CMK (cell line): ENCODE measurements at places on chromosomes 11 and 22.

DNA sequence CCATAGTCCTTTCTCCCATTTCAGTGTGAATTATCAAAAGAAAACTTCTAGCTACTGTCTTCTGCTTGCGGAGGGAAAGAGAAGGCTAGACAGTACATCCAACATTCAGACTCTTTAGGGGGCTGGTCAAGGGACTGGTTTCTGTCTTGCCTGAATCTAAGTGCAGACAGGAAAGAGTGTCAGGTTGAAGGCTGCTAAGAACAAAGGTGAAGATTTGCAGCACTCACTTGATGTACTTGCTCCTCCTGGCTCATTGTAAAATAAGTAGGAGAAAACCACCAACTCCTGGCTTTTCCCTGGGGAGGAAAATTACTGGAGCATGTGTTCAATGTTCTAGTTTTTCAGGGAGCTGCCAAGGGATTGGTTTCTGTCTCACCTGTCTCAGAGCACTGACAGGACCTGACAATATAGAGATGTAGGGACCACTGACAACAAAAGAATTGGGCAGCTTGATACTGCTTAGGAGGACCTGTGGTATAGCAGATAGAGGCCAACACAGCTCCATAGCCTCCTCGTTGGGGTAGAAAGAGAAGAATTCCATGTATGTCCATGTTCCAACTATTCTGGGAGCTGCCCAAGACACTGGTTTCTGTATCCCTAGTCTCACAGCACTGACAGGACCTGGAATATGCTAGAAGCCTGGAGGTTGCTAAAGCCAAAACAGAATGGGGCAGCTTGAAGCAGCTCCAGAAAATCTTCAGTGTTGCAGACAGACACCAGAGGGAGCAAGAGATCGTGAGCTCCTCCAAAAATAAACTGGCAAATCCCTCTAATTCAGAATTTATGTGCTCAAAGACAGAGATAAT is 39.7 kb upstream of the MMP12 start:
- DNase-seq: no peak

DNA sequence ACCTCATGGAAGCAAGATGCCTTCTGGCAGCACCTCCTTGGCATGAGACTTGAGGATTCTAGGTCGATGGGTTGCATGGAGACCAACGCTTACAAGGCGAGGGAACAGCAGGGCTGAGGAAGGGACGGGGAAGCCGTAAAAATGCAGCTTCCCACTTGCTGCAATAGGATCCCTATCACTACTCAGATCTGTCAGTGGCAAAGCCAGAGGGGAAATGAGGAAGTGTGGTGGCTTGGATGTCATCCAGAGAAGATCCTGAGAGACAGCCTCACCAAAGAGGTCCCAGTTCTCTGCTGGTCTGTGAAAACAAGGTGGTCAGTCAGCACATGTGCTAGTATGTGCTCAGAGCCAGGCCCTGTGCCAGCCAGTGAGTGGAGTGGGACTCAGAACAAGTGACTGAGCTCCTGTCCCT is 22.2 kb downstream of the CYB5R2 start:
- DNase-seq: peak; percentile 29

GRCh38 chr22:49394116-49394785 is 433.4 kb downstream of the BRD1 start:
- DNase-seq: no peak

DNA sequence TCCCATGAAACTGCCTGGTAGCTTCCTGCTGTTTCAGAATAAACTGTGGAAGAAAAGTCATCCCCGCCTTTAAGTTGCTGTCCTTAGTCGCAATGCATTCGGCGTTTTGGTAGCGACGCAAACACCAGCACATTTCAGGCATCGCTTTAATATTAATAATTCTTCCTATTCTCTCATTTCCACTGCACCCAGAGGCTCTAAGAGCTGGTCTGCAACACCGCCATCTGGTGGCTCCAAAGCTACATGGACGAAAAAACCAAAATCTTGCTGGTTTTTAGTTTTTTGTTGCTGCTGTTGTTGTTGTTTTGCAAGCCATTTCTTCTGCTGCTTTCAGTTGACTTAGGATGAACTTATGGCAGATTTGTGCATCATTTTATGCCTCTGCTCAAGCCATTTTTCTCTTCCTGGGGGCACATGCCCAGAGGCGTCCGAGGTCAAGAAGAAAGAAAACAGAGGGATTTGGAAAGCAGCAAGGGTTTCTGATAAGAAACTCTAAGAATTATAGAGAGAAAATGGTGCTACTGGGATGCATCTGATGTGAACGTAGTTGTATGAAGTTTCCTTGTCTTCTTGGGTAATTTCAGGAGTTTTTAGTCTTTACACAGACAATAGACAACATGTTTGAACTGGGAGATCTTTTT is 345.4 kb upstream of the KIRREL3 start:
- no peak for DNase-seq

DNA sequence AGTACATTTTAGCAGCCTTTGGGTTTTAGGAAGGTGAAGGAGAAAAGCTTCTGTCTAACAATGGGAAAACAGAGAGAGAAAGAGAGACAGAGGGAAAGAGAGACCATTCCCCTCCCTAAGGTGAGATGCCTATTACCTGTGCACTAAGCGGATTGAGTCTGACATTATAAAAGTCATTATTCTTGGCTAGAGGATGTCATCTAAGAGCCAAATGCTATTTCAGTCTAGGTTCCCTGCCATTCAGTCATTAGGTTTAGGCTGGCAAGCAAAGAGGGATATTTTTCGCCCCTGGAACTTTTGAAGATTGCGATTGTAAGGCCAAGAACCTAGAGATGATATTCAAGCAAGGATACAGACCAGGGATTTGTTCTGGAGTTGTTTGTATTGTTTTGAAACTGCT is 7.2 kb downstream of the BLID start:
- no peak for DNase-seq
